ENCODE measurements at places on chromosomes 5 and 9.

DNA sequence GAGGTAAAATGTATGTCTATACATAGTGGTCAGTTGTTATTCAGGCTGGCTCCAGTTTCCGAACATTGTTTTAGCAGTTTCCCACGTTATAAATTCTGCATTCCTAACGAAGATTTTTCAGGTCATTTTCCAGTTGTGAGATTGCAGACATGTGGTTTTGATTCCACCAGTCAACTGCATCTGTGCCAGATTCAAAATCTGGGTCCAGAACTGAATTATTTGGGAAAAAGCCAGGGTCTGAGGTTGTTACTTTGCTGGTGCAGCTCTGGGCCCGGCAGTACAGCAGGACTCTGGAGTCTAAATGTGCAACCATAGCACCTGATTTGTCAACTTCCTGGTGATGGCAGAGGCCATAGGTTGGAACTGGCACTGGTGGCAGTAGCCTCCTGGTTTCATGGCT lies 105.7 kb upstream of the MEGF10 start:
- H3K27ac ChIP-seq, result no peak overlapping the region
- H3K27me3 ChIP-seq, result peaks cover 12% of the 10 kb centered on the region
- H3K4me1 ChIP-seq, result no peaks in the 10 kb centered on the region
- no peak overlapping the region for H3K4me3 ChIP-seq

DNA sequence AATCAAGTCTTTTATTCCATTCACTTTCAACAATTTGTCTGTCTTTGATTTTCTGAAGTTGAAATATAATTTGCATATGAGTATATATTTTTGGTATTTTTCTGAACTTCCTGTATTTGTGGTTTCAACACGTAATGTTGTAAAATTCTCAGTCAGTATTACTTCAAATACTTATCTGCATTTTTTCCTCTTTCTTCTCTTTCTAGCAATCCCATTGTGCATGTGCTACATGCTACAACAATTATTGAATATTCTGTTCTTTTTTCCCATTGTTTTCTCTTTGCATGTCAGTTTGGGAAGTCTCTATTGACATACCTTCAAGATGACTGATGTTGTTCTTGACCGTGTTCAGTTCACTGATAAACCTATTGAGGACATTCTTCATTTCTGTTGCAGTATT lies 5.6 kb upstream of the ANKRD18A start:
- H3K4me1 ChIP-seq, result peaks cover 6% of the 10 kb centered on the region
- H3K27me3 ChIP-seq, result peaks cover 10% of the 10 kb centered on the region
- no peak overlapping the region for H3K27ac ChIP-seq
- no peaks in the 10 kb centered on the region for H3K36me3 ChIP-seq

DNA sequence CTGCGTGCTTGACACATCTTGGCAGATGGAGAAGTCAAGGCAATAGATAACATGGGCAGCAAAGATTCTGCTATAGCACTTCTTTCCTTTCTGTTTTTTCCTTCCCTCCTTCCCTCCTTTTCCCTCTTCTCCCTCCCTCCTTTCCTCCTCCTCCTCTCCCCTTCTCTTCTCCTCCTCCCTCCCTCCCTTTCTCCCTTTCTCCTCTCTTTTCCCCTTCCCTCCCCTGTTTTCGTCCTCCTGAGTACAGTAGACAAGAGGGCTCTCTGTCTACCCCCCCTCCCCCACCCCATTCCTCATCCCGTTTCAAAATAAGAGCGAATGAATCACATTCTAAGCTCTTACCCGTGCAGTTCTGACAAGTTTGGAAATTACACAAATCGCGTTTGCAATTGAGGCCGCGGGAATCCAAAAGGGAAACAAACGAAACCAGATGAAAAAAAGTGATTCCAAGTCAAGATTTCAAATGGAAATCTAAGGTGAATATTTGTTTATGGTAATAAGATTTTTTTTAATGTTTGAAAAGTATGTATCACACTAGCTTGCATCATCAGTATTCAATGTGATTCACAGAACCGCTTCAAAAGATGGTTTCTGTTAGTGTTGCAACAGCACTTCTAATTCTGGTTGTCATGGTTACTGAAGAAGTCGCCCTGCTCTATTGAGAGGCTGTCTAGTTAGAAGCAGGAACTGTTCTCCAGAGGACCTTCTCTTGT lies 1.3 kb downstream of the NIM1K start:
- no peaks in the 10 kb centered on the region for H3K36me3 ChIP-seq
- DNase-seq, result no peak
- peak overlapping the region; percentile 83 for H3K4me3 ChIP-seq

- H3K36me3 ChIP-seq, result no peaks in the 10 kb centered on the region
- H3K27me3 ChIP-seq, result peaks cover 5% of the 10 kb centered on the region
- no peak overlapping the region for H3K4me3 ChIP-seq
- no peak for DNase-seq
Observed at GRCh38 chr9:2638871-2639673, 17.5 kb downstream of the VLDLR start.

DNA sequence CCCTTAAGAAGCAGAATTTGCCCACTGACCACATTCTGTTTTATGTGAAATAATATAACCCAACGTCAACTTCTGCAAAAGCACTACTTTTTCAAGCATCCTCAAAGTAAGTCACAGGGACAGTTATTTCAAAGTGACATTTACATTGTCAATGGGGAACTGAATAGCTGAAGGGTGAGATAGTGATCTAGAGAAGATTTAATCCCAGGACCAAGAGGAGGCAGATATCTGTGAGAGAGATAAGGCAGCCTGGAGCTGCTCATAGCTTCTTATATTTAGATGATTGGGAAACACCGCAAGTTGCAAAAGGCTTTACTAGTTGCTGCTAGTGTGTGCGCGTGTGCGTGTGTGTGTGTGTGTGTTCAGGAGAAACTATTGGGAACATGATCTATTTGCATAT lies 210.4 kb upstream of the RFX3 start:
- no peak overlapping the region for H3K4me3 ChIP-seq
- H3K36me3 ChIP-seq, result no peaks in the 10 kb centered on the region
- peaks cover 5% of the 10 kb centered on the region for H3K27me3 ChIP-seq

DNA sequence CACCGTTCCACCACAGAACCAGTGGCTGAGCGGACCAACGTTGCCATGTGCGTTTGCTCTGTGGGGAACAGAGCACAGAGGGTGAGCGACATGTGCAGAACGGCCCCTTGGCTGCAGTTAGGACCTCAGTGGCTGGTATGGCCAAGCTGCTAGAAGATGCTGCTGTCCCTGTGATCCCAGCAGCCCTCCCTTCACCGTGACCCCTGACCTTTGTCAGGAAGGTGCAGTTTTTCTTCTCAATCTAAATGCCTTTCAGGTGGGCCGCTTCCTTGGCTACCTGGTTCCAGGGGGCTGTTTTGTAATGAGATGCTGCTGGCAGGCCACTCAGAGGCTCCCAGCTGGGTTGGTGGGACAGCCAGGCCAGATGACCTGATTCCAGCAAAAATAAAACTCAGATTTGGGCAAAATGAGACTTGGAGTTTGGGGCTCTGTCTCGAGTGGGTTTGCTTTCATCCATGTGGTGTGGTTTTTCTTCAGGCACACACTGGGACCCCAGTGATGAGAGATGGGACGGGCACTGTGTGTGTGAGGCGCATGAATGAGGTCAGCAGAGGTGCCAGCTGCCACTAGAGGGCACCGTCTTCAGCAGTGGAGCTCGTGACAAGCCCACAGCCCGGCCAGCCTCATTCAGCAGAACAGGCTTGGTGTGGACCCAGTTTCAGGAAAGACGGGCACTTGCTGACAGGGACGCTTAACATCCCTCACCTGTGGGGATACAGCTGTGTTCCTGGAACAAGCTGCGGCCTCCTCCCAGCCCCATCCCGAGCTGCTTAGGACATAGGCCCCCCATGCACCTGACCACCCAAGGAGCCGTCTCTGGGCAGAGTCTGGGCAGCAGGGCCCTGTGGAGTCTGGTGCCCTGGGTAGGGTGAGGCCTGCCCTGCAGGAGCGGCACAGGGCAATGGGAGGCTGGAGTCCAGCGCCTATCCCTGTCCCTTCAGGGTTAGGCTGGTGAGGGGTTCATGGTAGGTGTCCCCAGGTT lies 4.1 kb downstream of the MRPS2 start:
- peaks cover 22% of the 10 kb centered on the region for H3K36me3 ChIP-seq
- DNase-seq, result peak; percentile 44
- peaks cover 14% of the 10 kb centered on the region for H3K4me1 ChIP-seq
- H3K27me3 ChIP-seq, result peaks cover 2% of the 10 kb centered on the region

DNA sequence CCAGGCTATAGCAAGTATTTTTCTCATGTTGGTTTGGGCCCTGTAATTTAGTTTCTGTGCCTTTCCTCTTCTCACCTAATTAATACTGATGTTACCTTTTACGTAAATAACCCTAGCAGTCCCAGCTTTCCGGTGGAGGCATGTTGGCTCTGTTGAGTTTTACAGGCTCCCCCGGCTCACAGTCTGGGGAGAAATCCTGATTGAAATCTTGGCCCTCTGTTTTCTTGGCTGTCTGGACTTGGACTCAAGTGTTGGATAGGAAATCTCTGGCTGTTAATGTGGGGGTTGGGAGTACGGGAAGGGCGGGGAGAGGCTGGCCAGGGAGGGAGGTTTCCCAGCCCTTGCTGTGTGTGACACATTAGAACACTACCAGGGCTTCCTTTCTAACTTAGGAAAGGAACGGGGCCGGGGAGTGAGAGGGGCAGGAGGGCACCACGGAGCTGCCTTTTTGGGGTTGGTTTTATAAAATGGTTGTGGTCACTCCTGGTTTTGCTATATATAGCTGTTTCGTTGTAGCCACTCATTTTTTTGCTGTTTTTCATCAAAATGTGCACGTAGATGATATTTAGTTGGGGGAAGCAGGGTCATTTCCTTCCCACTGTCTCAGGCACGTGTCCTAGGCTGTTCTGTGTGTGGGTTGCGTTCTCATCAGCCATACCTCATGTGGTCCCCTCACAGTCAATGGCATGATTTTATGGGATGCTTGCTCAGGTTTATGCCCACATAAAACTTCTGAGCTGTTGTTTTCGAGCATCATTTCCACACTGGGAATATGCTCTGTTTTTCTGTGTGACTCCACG lies 11.0 kb downstream of the TRIO start:
- H3K27ac ChIP-seq, result no peak overlapping the region
- peaks cover 52% of the 10 kb centered on the region for H3K4me1 ChIP-seq
- DNase-seq, result no peak
- no peaks in the 10 kb centered on the region for H3K27me3 ChIP-seq

DNA sequence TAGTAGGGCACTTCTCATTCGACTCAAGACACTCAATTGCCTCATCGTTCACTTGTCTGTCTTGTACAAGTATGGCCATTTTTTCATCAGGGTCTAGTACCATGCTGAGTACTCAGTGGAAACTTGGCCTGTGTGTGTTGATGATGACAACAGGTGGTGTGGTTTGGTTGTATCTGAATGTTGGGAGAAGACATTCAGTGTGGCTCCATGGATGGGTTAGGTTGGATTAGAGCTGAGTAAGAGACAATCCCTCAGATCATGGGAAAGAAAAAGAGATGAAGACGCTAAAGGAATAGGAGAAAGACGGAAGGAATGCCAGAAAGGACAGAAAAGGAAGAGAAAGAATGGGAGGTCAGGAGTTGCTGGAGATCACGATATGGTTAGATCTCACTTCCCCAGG lies 17.0 kb downstream of the PCDH1 start:
- H3K4me1 ChIP-seq, result no peaks in the 10 kb centered on the region
- no peak overlapping the region for H3K27ac ChIP-seq
- no peak overlapping the region for H3K4me3 ChIP-seq
- no peak for DNase-seq

DNA sequence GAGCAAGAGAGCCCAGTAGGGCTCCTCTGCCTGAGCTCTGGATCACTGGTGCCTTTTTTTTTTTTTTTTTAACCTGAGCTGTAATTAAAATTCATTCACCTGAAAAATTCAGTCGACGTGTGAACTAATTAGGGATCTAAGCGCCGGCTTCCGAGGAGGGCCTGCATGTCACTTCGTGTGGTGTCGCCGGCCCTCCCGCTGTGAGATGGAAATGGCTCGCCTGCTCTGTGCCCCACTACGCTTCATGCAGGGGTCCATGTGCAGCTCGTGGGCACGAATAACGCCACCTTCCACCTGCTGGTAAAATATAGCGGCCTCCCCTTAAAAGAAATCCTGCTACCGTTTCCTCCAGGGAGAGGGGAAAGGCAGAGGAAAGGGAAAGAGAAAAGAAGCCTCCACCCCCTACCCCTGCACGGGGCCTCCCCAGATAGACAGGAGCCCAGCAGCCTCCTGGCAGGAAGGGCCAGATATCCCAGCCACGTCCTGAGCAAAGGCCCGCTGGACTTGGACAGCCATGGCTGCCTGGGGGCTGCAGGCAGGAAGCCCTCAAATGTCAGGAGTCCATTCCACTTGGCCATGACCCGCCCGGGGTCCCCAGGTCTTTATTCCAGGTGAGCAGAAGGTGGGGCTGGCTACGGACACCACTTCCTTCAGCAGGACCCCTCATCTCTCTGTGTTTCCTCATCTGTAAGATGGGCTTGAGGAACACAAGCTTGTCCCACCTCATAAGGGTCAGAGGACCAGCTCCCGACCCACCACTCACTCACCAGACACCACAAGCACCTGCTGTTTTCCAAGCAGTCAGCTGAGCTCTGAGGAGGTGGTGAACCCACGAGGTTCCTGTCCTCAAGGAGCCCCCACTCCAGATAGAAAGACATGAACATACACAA lies 38.2 kb upstream of the ZNF354A start:
- H3K4me3 ChIP-seq, result no peak overlapping the region
- DNase-seq, result no peak
- H3K27ac ChIP-seq, result no peak overlapping the region

- H3K36me3 ChIP-seq, result peaks cover 1% of the 10 kb centered on the region
- peak overlapping the region; percentile 41 for H3K4me3 ChIP-seq
- peaks cover 15% of the 10 kb centered on the region for H3K4me1 ChIP-seq
- H3K27me3 ChIP-seq, result peaks cover 28% of the 10 kb centered on the region
- H3K27ac ChIP-seq, result no peak overlapping the region
Observed at GRCh38 chr5:96431376-96432187, 1.5 kb downstream of the PCSK1 start.

DNA sequence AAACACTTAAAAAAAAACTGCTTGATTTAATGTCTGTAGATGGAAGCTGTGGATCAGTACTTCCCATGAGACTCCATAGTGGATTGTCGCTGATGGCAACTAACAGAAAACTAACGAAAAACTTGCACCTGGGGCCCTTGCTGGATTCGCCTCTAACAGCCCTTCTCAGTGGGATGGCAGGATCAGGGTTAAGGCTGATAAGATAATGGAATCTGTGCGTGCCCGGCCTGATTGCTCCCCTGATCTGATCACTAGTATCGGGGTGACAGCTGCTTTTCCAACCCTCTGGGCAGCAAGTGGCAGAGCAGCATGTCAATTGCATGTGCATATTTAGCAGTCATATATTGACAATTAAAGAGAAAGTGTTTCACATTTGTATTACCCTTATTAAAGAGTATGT lies 185.8 kb upstream of the ELAVL2 start:
- no peak overlapping the region for H3K27ac ChIP-seq
- H3K36me3 ChIP-seq, result no peaks in the 10 kb centered on the region
- H3K4me3 ChIP-seq, result no peak overlapping the region
- no peaks in the 10 kb centered on the region for H3K4me1 ChIP-seq

DNA sequence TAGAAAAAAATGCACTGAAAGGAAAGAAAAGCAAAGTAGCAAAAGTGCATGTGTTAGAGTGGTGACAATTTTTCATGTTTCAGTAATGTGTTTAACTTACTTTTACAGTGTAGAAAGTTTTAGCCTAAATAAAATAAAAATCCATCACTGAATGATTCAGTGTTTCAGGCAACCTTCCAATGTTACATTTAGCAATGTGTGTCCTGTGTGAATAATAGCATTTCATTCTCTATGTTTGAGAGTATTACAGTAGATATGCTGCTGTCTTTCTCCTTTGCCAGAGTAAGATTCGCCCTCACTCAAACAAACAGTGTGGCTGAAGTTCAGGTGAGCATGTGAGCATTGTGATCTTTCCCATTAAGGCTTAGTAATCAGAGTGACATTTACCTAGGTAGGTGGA lies 171.1 kb downstream of the TARS1 start:
- no peak for DNase-seq
- no peak overlapping the region for H3K4me3 ChIP-seq
- H3K27me3 ChIP-seq, result peaks cover 2% of the 10 kb centered on the region
- H3K4me1 ChIP-seq, result no peaks in the 10 kb centered on the region
- no peaks in the 10 kb centered on the region for H3K36me3 ChIP-seq

All from memory B cell (primary cell).